ENCODE measurements at places on chromosomes 4 and X.

GRCh38 chr4:54189140-54189539 lies 40.0 kb upstream of the PDGFRA start:
- DNase-seq, result no peak

DNA sequence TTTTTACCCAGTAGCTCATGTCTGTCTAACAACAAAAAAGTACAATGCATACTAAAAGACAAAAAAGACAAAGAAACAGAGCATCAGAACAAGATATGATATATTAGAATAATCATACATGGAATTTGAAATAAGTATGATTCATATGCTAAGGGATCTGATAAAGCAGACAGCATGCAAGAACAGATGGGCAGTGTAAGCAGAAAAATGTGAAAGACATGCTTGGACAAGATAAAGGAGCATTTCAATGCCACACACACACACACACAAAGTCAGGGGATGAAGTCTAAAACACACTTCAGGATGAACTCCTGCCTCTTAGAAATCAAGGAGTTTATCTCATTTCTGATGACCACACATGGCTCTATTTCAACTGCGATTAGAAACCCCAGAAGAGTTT lies 649.6 kb upstream of the NDST4 start:
- no peak for DNase-seq

GRCh38 chrX:109902665-109903064 lies 100.2 kb upstream of the TMEM164 start:
- no peak for DNase-seq

- no peak for DNase-seq
These were observed 223.4 kb downstream of the BCOR start for GRCh38 chrX:39874202-39874816.

DNA sequence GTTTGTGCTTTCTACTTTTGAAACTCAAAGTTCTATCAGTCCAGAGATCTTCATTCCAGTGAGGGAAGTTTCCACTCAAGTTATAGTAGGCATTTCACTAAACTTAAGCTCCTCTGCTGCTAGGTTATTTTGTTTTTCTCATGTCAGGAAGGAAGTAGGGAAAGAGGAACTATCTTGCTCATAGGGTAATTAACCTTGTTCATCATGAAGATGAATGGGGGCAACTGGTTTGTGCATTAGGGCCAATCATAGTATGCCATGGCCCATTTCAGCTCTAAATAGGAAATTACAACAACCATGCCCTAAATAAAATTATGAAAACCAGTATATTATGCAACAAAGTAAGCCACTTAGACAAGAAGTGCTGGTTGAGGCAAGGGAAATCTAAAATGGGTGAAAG lies 804.7 kb upstream of the NDST4 start:
- no peak for DNase-seq

- no peak for DNase-seq
These were observed 23.0 kb upstream of the PPA2 start for GRCh38 chr4:105496899-105497298.

- DNase-seq, result no peak
These were observed 514.7 kb downstream of the PCDH7 start for GRCh38 chr4:31234901-31235300.

GRCh38 chrX:140163371-140164159 lies 198.2 kb upstream of the CXorf66 start:
- no peak for DNase-seq

DNA sequence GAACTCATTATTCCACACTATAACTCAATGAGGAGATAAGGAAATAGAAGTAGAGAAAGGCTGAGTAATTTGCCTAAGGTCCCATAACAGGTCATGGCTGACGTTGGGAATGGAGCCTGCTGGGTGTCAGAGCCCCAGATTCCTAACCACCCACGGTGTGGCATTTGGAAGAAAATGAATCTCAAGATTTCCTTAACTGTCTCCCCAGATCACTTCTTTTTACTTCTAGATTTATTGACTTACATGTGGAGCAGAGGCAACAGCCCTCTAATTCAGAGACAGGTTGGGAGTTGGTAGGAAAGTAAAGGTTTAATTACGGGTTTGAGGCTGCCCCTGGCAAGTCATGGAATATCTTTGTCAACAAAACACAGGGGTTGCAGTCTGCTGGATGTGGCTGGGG lies 134.0 kb downstream of the ARHGAP10 start:
- DNase-seq, result no peak

DNA sequence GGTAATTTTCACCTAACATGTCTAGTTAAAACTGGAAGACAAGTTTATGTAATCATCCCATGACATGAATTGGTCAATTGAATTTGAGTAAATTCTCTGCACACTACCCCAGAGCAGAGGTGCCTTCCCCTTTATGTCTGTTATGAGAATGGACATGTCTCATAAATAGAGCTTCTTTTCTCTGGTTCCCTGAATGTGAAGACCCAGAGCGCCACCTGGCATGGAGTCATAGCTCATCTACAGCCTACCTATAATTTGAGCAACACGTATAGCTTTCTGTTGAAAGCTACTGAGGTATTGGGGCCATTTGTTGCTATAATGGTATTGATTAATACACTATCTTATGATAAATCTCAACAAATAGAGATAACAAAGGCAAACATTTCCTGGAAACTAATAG lies 626.5 kb upstream of the GALNTL6 start:
- no peak for DNase-seq

DNA sequence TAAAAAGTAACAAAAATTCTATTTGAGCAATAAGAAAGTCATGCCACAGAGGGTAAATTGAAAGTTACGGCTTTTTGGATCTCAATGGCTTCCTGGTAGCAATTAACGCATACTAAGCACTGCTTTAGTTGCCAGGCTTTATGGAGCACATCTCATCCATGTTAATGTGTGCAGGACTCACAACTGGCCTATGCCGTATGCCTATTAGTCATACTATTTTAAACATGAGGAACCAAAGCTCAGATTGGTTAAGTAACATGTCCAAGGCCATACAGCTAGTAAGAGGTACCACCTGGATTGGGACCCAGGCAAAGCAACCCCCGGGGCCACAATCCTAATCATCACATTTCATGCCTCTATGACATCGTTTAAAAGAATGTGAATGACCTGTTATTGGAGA lies 17.1 kb downstream of the DAPP1 start:
- DNase-seq, result no peak

GRCh38 chrX:23784470-23785331 lies 1.7 kb downstream of the SAT1 start:
- DNase-seq, result no peak

DNA sequence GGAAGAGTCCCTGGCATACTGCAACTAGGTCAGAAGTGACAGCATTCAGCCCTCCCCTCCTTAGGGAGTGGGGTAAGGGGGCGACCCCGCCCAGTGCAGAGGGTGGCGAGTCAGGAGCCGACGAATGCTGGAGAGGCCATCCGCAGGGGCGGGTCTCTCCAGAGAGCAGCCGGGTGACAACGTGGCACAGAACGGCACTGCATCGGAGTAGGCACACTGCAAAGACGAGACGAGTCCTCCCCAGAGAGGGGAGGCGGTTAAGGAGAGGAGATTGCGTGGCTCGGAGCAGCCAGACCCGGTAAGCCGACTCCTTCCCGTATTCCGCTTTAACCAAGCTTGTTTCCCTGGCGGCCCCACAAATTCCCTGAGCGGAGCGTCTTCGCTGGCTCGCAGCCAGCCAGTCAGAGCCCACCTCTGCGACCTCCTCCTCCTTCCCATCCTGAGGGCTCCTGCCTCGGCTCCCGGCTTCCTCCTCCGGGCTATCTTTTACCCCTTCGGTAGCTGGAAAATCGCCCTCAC lies 54.9 kb downstream of the LINC00632 start:
- DNase-seq, result peak; percentile 33

DNA sequence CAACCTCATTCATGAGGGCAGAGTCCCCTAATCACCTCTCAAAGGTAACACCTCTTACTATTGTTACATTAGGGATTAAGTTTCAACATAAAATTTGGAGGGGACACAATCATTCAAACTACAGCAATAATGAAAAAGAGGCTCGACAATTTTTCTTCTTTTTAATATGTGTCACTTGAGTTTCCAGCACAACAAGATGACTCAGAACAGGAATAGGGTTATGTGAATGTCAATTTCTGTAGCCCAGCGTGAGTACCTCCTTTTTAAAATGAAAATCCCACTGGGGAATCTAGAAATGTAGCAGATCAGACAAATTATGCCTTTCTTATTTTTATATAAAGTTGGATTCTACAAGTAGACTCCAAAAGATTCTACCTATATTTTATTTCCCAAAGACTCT lies 83.7 kb downstream of the ZNF330 start:
- DNase-seq, result no peak

DNA sequence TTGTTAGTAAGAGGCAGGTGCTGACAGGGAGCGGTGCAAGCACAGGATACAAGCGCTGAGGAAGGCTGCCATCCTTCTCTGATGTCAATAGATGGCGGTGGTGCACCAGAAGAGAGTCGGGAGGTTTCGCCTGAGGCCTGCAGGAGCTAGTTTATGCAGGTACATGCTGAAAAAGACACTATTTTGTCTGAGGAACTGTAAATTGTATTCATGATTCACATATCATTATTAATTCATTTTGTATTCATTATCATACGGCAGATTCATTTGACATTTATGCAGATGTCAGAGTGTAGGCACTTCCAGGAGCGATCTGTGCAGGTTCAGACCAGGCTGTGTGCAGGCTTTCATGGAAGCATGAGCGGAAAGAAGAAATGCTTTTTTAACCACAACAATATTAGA lies 824.0 kb downstream of the STIM2 start:
- DNase-seq, result peak; percentile 71

GRCh38 chrX:72568406-72569092 lies 4.1 kb downstream of the HDAC8 start:
- DNase-seq, result no peak

GRCh38 chr4:88696630-88697029 lies 999 bp downstream of the NAP1L5 start:
- no peak for DNase-seq

DNA sequence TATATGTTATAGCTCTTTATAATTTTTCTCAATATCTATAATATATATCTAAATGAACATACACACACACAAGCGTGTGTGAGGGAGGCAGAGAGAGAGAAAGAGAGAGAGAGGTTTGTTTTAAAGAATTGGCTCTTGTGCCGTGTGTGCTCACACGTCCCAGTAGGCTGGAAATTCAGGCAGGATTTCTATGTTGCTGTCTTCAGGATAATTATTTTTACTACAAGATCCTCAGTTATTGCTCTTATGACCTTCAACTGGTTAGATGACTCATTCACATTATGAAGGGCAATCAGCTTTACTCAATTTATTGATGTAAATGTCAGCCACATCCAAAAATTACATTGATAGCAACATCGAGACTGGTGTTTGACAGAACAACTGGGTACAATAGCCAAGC lies 1520.7 kb upstream of the PCDH7 start:
- no peak for DNase-seq

- DNase-seq, result no peak
These were observed 28.6 kb downstream of the FAM241A start for GRCh38 chr4:112173593-112174558.

- DNase-seq, result no peak
These were observed 11.4 kb upstream of the TAPT1 start for GRCh38 chr4:16237715-16238114.

- DNase-seq, result no peak
These were observed 343.8 kb upstream of the CLNK start for GRCh38 chr4:11028334-11028733.

GRCh38 chrX:130106071-130106470 lies 4.2 kb downstream of the ELF4 start:
- DNase-seq, result no peak

DNA sequence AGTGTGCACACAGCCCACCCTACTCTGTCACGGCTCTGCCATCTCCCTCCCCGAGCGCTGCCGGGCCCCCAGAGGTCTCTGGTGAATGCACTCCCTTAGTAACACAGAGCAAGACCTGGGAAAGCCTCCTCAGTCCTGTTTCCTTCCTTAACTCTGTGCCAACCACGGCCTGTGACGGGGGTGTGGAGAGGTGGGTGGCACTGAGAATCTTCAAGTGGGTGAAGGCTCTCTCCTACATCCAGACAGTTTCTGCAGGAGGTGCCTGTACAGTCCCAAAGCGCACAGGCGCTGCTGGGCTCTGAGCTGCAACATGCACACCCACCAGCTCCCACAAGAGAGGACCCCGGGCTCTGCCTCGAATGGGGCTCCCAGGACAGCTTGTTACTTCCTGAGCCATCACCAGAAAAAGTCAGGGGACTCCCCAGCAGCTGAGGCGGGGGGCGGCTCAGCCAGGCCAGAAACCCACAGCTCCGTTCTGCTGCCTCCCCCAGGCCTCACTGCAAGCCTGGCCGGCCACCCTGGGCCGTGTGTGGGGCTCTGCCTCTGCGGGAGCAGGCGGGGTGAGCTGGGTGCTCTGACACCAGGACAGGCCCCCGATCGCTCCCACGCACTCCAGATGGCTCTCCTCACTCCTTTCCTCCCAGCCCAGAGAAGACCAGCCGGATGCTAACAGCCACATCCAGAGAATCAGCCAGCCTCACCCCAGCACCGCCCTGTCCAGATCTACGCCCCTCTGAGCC lies 29.7 kb downstream of the FAM53A start:
- no peak for DNase-seq

DNA sequence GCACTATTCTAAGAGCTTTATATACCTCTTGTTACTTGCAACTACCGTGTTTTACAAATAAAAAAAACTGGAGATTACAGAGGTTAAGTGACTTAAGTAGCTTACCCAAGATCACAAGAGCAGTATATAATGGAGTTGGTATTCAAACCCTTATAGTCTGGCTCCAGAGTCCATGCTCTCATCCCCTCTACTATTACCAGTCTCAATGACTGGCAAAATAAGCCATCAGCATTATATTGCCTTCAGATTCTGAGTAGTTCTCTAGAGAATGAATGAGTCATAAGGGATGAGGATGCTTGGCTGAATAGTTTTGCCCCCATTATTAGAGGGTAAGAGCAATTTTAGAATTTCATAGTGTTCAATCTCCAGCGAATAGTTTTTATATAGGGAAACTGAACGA lies 170.1 kb upstream of the ATOH1 start:
- no peak for DNase-seq

- DNase-seq, result no peak
These were observed 186.0 kb upstream of the WDFY3 start for GRCh38 chr4:85152480-85152879.

DNA sequence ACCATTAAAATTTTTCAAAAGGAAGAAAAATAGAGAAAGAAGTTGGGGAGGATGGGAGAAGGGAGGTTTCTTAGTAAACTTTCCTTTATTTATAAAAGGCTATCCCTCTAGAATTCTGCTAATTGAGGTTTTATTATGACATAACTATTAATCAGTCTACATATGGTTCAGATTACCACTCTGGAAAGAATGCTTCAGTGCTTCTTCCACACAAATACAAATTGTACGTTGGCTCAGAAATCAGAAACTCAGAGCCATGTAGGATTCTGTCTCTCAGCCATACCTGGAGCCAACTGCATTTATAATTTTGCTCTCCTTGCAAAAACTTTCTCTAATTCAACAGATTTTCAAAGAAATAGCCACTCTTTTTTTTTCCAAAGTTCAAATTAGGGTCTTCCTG lies 37.1 kb downstream of the SRPX start:
- no peak for DNase-seq

DNA sequence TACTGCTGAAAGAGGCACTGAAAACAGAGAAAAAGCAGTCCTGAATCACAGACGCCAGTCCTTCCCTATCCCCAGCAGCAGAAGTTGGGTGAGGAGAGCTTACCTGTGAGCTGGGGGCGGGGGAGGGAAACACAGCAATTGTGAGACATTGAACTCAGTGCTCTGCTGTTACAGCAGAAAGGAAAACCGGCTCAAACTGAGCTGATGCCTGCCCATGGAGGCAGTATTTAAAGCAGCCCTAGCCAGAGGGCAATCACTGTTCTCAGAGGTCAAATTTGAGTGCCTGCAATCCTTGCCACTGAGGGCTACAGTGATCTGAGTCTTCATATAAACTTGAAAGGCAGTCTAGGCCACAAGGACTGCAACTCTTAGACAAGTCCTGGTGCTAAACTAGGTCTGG lies 220.7 kb downstream of the GRXCR1 start:
- DNase-seq, result no peak

GRCh38 chrX:13092455-13092941 lies 48.1 kb upstream of the FAM9C start:
- no peak for DNase-seq

Measured in mesothelial cell of epicardium (in vitro differentiated cells).